ENCODE measurements at places on chromosomes 3 and 15.
A peak's percentile ranks its signal among the peaks of the same experiment; 100 is the strongest.

- DNase-seq = no peak
These were observed 188.1 kb downstream of the USP13 start for GRCh38 chr3:179840985-179841384.

- DNase-seq = no peak
These were observed 103.1 kb upstream of the CCNL1 start for GRCh38 chr3:157263027-157263426.

- DNase-seq = no peak
These were observed 30.1 kb downstream of the ZDHHC19 start for GRCh38 chr3:196181127-196181546.

GRCh38 chr3:143265501-143266070 is 146.0 kb downstream of the CHST2 start:
- DNase-seq = no peak

GRCh38 chr15:55673287-55673686 is 69.7 kb downstream of the PRTG start:
- no peak for DNase-seq

- no peak for DNase-seq
These were observed 156.2 kb upstream of the NR2E3 start for GRCh38 chr15:71654042-71654719.

DNA sequence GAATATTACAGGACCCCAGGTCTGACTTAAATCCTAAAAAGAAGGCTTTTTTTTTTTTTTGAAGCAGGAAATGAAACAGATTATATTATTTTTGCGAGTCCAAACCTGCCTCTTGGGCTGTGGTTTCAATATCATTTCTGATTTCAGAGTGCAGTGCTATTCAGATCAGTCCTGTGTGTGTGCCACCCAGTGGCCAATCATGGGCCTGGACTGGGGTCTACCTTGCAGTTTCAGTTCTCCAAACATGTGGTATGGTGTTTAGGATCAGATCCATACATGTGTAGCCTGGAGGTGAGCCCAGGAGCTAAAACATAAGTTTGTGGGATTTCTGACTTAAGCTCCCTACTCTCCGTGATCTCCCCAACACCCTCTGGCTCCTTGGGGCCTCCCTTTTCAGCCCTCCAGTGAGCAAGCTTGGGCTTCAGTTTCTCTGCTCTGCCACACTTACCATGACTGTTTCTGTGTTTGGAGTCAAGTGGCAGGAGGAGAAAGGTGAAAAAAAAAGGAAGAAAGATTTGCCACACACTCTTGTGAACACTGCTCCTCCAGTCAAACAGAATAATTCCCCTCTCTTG is 12.1 kb upstream of the THSD4 start:
- DNase-seq = no peak

- DNase-seq = peak; percentile 5
These were observed 794.8 kb downstream of the MCTP2 start for GRCh38 chr15:95025924-95026728.

- DNase-seq = no peak
These were observed 124.1 kb downstream of the GADL1 start for GRCh38 chr3:30770387-30770786.

GRCh38 chr3:10206166-10206511 is 41.4 kb downstream of the IRAK2 start:
- no peak for DNase-seq

GRCh38 chr3:103295974-103296570 is 861.3 kb downstream of the ZPLD1 start:
- DNase-seq = no peak

- DNase-seq = peak; percentile 53
These were observed 34.9 kb downstream of the PRKCD start for GRCh38 chr3:53195602-53196574.

GRCh38 chr3:191275751-191276150 is 53.4 kb upstream of the CCDC50 start:
- DNase-seq = no peak
